ENCODE measurements at places on chromosomes 7 and 10. TPM values are rescaled to one million over a fixed set of nuclear protein-coding genes. Genes with fewer than 3 reads are reported as not detected.
A peak's percentile ranks its signal among the peaks of the same experiment; 100 is the strongest.

GARIN1A gene
- polyA plus RNA-seq = 1.6 TPM

GRCh38 chr7:46716926-46717325, 795.9 kb upstream of the IGFBP3 start:
- no peak for DNase-seq

DNA sequence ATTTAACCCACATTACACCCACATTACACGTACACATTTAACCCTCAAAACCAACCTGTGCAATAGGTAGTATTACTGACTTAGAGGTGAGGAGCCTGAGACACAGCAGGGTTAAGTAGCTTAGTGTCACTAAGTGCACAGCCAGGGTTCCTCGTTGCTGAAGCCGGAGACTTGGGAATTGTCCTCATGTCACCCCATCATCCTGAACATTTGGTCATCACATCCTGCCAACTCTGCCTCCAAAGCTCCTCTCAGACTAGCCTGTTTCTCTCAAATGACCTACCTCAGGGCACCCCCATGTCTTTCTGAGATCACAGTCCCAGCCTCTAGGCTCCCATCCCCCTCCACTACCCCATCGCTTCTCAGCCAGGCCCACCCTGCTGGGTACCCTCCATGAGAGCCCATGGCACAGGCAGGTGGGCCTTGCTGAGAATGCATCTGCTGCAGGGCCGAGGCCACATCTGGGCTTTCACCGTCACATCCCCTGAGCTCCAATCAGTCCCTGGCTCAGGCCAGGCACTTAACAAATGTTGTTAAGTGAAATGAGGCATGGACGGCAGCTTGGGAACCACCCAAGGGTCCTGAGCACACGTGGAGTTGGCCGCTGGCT, 21.1 kb upstream of the PCBD1 start:
- no peak for DNase-seq

- peak; percentile 73 for DNase-seq
These were observed 4.1 kb upstream of the SFR1 start for GRCh38 chr10:104117839-104118323.

TSPAN13 gene
- 189 TPM for polyA plus RNA-seq

GRCh38 chr7:69678494-69679187, 80.4 kb downstream of the AUTS2 start:
- DNase-seq = no peak

GRCh38 chr10:77513781-77514331, 123.8 kb downstream of the KCNMA1 start:
- no peak for DNase-seq

DNA sequence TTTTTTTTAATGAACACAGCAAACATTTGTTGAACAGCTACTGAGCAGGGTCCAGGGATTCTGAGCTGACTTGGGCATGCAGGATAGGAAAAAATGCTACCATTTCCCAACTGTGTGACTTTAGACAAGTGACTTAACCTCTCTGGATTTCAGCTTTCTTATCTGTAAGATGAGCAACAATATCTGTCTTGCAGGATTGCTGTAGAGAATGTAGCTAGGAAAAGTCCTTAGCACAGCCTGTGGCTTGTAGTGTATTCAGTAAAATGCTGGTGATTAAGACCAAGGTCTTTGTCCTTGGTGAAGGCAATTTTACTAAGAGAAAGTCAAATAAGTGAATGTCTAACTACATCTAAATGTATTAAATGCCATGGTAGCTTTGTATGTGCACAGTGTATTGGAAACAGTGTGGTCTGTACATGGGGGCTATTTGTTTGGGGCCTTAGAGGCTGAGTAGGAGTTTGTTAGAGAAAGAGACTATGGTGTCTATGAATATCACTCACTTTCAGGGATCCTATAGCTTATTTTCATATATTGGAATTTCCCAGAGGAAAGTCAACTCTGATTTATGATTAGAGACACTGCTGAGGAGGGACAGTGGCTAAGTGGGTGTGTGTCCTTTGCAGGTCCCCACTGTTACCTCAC, 118.9 kb downstream of the CDH23 start:
- DNase-seq = no peak

LRIT1 gene
- polyA plus RNA-seq = not detected

DNA sequence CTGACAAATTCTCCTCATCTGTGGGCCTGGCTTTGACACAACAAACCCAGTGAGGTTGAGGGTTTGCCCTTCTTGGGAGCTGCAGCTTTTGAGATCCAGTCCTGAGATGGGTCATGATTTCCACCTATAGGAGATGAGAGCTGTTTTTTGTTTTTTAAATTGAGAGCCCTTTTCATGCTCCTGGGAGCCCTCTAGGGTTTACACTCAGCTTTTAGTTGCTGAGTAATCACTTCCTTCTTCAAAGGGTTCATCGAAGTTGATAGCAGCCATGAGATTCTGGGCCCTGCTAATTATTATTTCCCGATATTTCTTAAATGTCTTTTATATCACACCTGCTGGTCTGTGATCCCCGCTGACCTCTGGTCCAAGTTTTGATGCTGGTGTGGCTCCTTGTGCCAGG, 47.3 kb upstream of the VIPR2 start:
- no peak for DNase-seq

- no peak for DNase-seq
These were observed 8.2 kb downstream of the SLK start for GRCh38 chr10:103975169-103975568.

DNA sequence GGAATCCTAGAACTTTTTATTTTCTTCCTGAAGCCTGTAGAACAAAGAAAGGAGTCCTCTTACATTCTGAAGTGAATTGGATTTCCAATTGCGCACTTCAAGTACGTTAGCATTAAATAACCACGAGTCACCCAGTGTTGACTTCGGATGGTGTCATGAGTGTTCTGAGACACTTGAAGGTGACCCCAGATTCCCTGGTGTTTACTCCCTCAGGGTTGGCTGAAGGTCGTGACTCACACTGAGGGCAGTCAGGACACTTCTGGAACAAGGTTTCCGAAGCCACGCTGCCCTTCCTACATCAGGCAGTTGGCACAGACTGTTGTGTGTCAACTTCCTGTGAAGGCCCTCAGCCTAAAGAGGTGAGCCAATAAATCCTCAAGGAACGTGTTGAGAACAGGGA, 186.6 kb upstream of the CELF2 start:
- no peak for DNase-seq

DNA sequence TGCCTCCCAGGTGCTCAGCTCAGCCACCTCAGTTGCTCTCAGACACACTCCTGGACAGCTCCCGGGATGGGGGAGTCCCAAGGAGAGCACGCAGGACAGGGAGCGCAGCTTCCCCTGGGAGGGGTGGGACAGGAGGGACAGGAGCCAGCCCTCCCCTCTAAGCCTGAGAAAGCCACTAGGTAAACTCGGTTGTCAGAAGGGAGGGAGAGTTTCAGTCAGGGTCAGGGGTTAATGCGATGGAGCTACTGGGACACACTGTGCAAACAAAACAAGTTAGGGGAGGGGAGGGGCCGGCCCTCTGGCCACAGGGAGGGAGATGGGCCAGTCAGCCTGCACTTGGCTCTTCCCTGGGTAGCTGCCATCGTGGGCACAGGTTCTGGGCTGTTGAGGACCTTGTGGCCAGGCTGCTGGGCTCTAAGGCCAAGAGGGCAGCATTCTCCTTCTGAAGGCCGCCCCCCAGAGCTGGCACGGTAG, 31.1 kb downstream of the KAZALD1 start:
- no peak for DNase-seq

EPO gene
- polyA plus RNA-seq = 0.19 TPM

- DNase-seq = no peak
These were observed 50.0 kb upstream of the PTER start for GRCh38 chr10:16386855-16387254.

CPEB3 gene
- polyA plus RNA-seq = 4.6 TPM

MRLN gene
- 0.33 TPM for polyA plus RNA-seq

DNA sequence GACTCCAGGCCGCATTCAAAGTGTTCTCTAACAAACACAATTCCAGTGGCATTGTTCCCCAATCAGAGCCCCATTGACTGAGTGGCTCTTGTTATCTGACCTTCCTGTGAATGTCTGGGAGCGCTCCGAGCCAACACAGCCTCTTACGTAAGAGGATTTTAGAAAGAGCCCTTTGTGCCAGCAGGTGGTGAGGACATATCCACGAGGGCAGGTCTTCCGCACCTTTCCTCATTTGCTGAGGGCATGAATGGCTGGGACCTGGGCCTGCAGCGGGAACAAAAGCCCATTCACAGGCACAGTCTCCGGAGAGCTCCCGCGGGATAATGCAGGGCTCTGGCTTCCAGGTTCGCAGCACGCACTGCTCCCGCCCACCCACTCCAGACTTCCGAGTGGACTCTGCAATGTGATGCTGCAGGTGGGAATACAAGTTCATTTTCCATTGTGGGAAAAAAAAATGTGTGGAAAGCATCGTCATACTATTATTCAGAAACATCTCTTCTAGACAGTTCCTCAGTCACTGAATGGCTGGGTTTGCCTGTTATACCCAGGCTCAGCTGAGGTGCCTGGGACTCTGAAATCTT, 295.0 kb upstream of the IGFBP3 start:
- peak; percentile 35 for DNase-seq

PFKFB3 gene
- 15.3 TPM for polyA plus RNA-seq

- DNase-seq = no peak
These were observed 368.1 kb downstream of the CXCL12 start for GRCh38 chr10:44016589-44017482.

DNA sequence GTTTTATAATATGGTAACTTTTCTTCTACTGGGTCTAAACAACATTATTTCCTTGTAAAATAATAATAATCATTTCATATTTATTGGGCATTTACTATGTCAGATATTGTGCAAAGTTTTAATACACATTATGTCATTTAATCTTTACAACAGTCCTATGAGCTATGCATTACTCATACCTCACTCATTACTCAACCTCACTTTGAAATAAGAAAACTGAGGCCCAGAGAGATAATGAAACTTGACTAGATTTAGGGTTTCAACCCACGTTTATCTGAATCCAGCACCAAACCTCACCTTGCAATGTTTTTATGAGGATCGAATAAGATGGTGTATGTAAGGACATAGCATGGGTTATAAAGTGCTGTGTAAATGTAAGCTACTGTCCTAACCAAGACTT, 153.2 kb upstream of the SLC13A1 start:
- DNase-seq = peak; percentile 33

- DNase-seq = no peak
These were observed 393.5 kb downstream of the GFRA1 start for GRCh38 chr10:115879372-115880089.

NKX1-2 gene
- polyA plus RNA-seq = 7.7 TPM

SPDYE8 gene
- polyA plus RNA-seq = 0.27 TPM

GPER1 gene
- 1.1 TPM for polyA plus RNA-seq

DNA sequence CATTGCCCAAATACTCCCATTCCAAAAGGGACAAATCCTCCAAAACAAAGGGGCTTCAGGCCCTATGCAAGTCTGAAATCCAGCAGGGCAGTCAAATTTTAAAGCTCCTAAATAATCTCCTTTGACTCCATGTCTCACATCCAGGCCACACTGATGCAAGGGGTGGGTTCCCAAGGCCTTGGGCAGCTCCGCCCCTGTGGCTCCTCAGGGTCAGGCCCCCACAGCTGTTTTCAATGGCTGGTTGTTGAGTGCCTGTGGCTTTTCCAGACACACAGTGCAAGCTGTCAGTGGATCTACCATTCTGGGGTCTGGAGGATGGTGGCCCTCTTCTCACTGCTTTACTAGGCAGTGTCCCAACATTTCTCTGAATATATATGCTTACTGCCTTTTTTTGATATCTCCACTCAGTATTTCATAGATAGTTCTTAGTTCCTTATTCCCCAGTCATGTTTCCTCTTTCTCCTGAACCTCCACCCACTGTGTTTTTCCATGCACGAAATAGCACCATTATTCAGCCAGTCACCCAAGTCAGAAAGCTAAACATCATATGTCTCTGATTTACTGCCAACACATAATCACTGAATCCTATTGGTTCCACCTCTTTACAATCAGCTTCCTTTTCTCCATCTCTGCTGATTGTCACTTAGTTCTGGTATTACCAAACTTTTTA, 172.6 kb upstream of the CACNA2D1 start:
- no peak for DNase-seq

GRCh38 chr7:150476285-150476684, 25.9 kb downstream of the GIMAP8 start:
- no peak for DNase-seq

DNA sequence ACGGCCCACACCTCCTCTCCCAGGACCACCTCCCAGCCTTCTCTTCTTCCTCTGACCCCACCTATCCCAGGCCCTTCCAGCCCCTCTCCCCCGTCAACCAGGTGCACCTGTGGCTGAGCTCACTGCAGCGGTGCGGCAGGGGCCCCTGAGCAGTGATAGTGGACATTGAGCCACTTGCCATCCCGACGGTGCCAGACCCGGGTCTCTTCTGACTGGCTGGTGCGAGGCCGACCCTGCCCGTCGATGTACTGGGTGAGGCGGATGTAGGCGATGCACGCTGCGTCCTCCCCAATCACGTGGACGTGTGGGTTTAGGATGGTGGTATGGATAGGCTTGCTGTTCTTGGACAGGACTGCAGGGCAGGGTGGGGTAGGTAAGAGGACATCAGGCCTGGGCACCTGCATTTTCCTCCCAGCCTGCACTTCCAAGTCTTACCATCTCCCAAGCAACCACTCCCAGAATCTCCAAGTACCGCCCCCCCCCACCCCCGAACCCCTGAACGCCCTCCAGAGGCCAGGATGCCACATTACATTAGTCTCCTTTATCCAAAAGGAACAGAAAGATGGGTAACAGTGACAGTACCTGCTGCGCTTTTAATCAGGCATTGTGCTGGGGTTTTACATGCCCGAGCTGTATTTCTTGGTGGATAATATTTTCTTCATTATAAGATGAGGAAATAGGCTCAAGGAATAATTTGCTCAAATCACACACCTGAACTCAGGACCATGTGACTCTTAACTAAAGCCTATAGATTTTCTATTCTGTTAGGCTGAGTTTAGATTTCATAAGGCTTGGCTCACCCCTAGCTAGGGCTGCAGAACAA, 3.7 kb upstream of the NDST2 start:
- DNase-seq = no peak

SPDYE1 gene
- polyA plus RNA-seq = 0.72 TPM

GRCh38 chr7:55013851-55014250, 5.0 kb upstream of the EGFR start:
- DNase-seq = no peak

DNA sequence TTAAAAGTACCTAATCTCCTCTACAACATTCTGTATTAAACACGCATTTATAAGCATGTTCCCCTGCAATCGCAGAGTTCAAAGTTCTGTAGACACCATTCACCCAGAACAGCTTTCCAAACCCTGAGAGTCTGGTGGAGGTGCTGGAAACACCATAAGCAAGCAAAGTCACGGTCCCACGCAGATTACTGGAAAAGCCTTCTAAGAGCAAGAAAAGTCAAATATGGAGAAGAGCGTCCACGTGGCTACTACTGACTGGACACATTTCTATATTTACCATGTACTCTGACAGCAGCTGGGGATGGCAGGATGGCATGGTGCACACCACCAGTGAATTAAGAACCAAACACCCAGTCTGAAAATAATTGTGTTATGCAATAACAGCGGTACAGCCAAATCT, 97.7 kb downstream of the PARD3 start:
- peak; percentile 43 for DNase-seq

- DNase-seq = no peak
These were observed 1.4 kb downstream of the HSPA12A start for GRCh38 chr10:116740971-116741370.

DNA sequence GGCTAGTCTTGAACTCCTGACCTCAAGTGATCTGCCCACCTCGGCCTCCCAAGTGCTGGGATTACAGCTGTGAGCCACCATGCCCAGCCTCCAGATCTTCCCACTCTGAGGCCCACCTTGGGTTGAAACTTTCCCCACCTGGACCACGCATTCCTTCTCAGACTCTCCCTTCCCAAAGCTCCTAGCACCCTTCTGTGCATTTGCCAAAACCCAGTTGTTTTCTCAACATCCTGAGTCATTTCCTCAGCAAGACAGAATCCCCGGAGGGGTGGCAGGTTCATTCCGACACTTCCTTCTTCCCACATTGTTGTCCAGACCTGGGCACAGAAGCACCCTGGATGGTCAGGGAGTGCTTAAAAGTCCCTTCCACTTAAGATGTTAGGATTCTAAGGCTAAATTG, 28.9 kb downstream of the BAG3 start:
- no peak for DNase-seq

HOXA10 gene
- 0.12 TPM for polyA plus RNA-seq
